Ovary (tissue), 10 donors: ENCODE measurements at places on chromosomes 11 and 22.

DNA sequence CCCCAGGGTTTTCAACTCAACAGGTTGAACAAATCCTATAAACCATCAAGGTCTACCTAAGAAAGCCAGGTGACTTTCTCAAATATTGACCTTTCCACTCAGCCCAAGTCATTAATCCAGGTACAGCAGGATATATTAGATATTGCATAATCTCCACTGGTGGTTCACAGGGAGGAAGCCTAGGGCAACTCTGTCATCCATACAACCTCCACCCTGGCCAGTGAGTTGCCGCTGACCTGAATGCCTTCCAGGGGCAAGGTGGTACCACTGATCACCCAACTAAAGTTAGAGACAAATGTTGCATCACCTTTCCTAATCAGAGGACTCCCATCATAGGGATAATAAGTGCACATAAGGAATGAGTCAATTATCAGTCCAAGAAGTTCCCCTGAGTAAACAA, 22.9 kb downstream of the GUCD1 start:
- no peak for DNase-seq

DNA sequence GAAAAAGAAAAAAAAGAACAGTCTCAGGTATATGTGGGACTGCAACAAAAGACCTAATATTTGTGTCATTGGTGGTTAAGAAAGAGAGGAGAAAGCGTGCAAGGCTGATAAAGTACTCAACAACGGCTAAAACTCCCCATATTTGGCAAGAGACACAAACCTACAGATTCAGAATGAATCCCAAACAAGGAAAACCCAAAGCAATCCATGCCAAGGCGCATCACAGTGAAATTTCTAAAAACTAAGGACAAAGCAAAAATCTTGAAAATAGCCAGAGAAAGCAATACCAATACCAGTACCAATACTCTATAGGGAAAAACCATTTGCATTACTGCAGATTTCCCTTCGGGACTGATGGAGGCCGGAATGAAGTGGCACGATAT, 32.4 kb upstream of the SEPTIN5 start:
- DNase-seq, result no peak

DNA sequence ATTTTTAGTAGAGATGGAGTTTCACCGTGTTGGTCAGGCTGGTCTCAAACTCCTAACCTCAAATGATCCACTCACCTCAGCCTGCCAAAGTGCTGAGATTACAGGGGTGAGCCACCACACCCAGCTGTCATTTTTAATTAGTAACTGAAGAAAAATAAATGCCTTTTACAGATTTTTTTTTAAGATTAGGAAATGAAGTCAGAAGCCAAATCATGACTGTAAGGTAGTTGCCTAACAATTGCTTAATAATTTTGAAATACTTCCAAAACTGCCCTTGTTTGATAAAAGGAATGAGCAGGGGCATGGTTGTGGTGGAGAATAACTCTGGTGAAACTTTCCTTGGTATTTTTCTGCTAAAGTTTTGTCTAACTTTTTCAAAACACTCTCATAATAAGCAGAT, 98.9 kb upstream of the SLC5A12 start:
- no peak for DNase-seq

- no peak for DNase-seq
Measured at GRCh38 chr11:12824281-12825041, 150.2 kb downstream of the TEAD1 start.

- DNase-seq, result no peak
Measured at GRCh38 chr22:20532256-20532993, 25.0 kb downstream of the MED15 start.

- peak; percentile 28 for DNase-seq
Measured at GRCh38 chr11:8263109-8263768, 439 bp downstream of the LMO1 start.

DNA sequence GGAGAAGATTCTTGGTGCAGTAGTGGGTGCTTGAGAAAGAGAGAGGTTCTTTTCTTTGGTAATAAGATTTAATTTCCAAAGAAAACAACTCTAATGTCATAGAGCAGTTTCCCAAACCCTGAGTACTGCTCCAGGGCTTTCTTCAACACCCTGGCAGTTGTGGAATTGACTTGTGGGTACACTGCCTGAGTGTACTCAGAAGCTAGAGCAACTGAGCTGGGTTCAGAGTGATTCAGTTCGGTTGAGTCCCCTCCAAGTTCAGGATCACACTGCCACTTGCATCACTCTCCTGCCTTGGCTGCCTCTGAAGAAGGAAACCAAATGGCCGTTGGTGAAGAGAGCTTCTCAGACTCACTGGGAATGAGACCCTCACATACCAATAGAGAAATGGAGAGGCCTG, 5.3 kb downstream of the DMC1 start:
- DNase-seq, result no peak

DNA sequence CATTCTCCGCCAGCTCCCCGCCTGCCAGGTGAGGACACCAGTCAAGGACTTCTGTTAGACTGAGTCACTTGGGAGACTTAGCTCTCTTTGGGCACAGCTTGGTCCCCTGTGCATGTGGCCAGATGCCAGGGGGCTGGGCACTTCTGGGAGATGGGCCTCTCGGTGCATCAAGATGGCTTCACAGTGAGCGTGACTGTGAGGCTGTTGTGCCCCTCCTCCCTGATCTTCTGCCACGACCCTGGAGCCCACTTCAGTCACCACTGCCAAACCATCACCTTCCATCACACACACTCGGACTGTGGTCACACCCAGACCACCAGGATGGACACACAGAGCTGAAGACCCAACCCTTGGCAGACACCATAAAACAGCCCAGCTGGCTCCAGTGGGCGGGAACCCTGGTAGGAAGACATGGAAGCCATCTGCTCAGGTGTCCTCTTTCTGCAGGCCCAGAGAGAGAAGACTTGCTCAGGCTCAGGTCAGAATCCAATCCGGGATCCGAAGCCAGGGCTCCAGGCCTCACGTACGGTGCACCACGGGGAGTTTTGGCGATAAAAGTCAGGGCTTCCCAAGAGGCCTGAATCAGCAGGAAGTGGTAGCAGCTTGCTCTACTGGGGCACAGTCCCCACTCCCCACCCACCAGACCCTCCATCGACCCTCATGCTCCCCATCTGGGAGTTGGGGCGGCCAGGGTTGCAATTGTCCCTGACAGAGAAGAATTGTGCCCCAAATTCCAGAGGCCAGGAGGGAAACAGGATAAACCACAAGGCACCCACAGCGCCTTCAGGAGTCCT, 29.8 kb upstream of the CD5 start:
- no peak for DNase-seq

- no peak for DNase-seq
Measured at GRCh38 chr11:34427186-34427805, 11.4 kb upstream of the CAT start.

DNA sequence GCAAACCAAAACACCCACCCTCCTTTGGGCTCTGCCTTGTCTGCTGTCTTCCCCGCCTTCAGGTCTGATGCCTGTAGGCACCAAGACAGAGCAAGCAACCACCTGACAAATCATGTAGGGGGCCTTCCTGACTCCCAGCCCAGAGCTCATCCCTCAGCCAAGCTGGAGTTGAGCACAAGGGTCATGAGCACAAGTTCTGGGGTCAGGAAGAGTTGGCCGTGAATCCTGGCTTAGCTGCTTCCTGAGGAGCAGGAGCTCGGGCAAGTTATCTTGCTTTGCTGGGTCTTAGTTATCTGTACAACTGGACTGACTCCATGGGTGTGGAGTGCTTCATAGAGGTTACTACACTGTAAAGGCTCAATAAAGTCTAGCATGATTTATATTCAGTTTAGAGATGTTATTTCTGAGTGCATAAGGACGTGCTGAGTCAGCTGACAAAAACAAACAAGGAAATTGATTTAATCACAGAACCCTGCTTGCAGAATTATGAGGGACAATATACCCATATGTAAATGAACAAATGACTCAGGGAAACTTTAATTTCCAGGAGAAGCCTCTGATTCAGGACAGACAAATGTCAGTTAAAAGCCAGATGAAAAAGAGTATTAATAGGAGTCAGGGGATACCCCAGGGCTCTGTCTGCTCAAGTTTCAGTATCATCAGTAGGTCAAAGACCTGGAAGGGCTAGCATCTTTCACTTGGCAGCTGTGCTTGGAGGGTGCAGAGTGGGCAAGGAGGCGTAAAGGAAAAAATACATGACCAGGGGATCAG, 15.0 kb upstream of the APOA1 start:
- DNase-seq, result peak; percentile 71

DNA sequence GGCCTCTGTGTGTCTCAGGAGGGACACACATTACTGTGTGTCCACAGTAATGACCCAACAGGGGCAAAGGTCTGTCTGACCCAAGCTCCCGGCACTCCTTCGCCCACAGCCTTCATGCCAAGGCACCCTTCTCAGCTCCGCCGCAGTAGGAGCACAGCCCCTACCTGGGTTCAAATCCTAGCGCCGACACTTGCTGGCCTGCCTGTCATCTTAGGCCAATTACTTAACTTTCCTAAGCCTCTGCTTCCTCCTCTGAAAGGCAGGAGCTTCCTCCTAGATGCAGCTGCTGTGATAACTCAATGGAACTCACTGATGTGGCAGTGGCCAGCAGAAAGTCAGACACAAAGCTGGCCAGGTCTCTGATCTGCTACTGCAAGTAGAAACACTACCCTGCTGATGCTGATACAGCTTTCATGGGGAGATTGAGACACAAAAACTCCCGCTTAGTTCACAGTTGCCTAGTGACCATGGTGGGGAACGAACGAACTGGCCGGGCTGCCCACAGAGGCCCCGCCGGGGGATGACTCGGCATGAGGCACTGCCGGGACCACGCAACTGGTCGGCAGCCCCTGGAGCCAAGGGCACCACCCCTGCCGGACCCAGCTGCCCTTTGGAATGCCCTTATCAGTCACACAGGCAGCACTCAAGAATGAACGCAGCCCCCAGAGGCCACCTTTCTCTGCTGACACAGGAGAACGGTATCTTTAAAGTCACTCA, 8.1 kb downstream of the EHD1 start:
- DNase-seq, result no peak

GRCh38 chr11:71917646-71918140, 10.7 kb downstream of the XNDC1N start:
- DNase-seq, result no peak

DNA sequence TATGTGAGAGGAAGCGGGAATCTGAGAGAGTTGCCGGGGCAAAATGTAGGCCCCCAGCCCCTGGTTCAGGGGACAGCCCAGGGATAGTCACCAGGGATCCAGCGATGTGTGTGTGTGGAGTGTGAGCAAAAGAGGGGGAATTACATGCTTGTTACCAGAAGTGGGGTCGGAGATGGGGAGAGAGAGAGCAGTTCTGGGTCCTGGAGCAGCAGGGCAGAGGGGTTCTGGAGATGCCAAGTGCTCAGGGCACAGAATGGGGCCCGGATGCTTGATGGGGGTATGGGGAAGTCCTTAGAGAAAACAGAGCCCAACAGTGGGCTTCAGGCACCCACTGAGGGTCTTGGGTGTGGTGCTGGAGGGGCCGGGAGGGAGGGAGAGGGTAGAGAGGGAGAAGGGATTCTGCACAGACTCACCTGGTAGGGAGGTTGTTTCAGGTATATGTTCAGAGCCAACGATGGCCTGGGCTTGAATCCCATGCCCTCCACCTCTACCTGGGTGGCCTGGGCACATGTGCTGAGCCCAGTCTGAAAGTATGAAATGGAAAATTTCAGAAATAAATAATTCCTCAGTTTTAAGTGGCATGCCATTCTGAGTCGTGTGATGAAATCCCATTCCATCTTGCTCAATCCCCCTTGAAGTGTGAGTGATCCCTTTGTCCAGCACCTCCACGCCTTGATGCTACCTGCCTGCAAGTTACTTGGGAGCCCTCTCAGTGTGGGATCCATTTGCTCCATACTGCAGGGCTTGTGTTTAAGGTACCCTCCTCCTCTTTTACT, 12.4 kb downstream of the SMIM38 start:
- no peak for DNase-seq

DNA sequence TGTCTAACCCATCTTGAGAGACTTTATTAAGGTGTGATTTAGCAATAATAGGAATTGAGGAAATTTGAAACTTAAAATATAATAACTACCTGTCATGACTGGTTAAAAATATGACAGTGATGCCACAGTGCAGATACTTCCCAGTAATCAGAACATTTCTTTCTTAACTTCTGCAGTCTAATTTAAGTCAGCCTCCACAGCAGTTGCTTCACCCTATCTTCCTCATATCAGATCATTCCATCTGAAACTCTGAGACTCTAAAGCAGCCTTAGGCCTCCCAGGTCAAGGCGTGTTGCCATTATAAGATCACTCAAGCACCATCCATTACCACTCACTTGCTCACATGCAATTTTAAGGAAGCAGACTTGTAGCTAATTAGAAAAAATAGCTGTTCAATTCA, 302.2 kb downstream of the AASDHPPT start:
- no peak for DNase-seq

DNA sequence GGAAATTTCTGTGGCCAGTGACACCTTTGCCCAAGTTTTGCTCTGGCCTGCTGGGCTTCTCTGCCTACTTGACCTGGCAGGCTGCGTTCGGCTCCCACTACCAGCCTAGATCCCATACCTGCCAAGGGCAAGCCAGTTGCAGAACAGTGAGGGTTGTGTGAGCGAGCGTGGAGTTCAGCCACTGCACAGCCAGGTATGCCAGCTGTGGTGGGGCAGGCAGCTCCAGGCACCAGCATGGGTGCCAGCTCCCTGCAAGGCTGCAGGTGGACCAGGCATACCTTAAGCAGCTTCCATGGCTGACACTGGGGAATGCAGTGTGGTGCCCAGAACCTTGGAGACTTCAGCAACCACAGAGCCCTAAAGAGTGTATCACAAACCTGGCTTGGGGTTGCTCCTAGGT, 133.5 kb downstream of the LDLRAD3 start:
- no peak for DNase-seq

- no peak for DNase-seq
Measured at GRCh38 chr11:12160680-12161079, 50.3 kb downstream of the MICAL2 start.

GRCh38 chr11:32435511-32435941, at the start of gene WT1:
Gene WT1, minus strand, starts transcription at chr11:32435539.
- DNase-seq, result peak; percentile 89

DNA sequence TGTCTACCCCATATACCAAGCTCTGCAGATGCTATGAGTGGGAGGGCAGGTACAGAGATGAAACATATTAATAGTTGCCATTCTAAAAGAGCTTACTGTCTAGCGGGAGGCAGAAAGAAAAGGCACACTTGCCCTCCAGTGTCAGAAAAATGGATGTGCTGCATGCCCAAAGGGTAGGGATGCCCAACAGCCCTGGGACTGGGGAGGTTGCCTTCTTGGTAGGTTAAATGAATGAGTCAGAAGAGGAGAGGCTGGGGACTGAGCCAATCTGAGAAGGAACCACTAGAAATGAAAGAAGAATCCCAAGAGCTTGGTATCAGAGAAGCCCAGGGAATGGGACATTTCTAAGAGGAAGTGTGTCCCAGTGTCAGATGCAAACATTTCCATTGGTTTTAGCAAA, 1.2 kb downstream of the BIRC3 start:
- DNase-seq, result no peak

GRCh38 chr11:111097191-111097590, 148.3 kb upstream of the POU2AF2 start:
- DNase-seq, result peak; percentile 20

- no peak for DNase-seq
Measured at GRCh38 chr22:40263191-40263590, 83.1 kb upstream of the ADSL start.

DNA sequence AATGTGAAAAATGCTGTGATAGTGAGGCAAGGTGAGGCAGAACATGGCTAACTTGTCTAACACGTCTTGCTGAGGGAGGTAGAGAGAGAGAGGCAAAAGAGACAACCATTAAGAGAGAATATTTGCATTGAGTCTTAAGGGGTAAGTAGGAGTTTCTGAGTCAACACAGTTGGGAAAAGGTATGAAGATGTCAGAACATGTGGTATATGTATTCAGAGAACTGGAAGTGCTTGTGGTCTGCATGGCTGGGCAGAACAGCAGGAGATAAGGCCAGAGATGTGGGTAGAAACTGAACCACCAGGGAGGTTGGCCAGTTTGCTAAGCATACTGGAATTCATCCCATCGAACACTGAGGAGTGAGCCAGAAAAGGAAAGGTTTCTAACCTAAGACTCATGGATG, 25.0 kb upstream of the SLC5A1 start:
- no peak for DNase-seq
